ENCODE measurements at places on chromosomes 6 and 20.

DNA sequence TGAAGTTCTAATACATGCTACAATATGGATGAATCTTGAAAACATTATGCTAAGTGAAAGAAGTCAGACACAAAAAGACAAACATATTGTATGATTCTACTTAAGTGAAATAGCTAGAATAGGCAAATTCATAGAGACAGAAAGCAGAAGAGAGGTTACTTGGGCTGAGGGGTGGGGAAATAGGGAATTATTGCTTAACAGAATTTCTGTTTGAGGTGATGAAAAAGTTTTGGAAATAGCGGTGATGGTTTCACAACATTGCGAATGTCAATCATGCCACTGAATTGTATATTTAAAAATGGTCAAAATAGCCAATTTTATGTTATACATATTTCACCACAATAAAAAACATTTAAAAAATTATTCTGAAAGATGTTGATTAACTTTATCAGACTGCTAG is 6.1 kb downstream of the SLC26A8 start:
- no peak for DNase-seq

DNA sequence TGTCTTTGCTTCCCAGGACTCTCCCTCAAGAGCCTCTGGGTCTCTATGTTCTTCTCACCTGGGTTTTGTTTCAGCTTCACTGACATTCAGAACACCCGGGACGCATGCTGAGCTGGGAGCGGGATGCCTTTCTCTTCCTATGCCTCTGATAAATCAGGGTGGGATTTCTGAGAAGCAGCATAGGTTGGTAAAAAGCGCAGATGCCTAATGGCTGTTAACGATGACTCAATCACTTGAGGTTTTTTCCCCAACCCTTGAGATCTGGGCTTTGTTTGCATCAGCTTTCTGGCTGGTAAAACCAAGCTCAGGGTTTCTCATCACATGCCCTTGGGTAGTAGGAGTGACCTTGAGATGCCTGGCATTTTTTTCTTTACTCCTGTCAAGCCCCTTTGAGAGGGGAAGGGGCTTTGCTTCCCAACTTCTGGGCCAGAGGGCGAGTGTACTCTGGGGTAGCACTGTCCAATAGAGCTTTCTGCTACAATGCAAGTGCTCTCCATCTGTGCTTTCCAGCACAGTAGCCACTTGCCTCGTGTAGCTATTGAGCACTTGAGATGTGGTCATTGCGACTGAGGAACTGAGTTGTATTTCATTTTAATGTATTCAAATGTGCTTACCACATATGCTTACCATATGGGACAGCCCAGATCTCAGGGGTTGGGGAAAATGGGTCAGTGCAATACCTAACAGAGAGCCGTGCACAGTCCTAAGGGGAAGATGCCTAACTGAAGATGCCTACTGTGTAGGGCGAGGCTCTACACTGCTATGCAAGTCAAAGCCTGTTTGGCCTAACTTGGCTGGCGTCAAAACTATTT is 69.1 kb downstream of the PPP1R14C start:
- DNase-seq, result peak; percentile 83

DNA sequence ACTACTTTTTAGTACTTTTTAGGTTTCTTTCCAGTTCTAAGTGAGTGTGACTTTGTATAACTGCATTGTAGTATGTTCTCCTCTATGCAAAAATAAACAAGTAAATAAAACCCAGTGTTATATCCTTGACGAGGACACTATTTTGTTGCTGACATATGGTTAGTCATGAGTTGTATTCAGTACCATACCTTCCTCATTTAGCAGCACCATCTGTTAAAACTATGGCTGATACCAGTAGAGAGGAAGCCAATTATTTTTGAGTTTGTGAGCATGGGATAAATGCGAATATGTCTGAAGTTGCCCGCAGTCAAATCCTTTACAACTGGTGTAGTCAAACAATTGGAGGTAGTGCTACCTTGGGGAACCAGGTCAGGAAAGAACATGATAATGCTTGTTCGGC is 74.1 kb downstream of the CDKAL1 start:
- DNase-seq, result no peak

DNA sequence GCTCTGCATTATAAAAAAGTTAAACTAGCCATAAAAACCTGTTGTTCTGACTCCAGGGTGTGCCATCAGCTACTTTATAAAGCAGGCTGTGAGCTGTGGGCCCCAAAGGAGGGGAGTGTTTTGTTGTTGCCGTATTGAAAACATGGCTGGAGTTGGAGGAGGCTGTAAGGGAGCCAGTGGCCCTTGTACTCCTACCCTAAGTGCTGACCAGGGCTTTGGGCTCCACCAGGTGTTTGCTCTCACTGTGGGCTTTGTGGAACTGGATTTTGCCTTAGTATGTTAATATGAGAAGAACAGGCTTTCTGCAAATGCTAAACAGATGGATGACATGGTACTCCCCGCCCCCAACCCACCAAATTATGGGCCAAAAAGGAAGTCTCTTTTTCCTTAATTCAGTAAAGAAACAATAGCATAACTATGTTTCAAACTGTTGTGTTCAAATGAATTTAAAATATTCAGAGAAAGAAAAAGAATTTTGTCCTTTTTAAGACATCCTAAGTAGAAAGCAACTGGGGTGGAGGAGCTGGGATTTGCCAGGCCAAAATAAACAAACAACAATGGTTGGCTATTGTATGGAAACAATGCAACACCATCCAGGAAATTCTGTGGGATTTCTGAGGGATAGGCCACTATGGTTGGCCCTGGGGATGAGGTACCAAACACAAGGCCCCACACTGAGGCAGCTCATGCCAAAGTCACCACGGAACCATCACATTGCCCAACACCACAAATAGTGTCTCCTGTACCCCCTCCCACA is 63.3 kb downstream of the PLCG1 start:
- DNase-seq, result no peak

- no peak for DNase-seq
Measured at GRCh38 chr6:32665661-32666060, 796 bp downstream of the HLA-DQB1 start.

DNA sequence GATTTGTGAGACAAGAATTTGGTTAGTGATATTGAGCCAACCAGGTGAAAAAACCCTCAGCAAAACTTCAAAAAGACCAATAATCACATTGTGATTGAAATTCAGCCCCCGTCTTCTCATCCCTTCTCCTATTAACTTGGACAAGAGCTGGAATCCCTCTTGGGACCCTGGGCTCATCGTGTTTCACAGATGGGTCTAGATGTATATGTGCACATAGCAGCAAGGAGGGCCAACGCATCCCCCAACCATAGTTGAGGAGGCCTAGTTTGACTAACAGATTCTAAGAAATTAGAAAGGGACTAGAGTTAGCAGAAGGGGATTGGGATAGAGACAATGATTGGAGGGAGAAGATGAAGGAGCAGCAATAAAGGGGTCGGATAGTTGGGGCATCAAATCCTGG is 19.8 kb upstream of the LRFN2 start:
- DNase-seq, result no peak

DNA sequence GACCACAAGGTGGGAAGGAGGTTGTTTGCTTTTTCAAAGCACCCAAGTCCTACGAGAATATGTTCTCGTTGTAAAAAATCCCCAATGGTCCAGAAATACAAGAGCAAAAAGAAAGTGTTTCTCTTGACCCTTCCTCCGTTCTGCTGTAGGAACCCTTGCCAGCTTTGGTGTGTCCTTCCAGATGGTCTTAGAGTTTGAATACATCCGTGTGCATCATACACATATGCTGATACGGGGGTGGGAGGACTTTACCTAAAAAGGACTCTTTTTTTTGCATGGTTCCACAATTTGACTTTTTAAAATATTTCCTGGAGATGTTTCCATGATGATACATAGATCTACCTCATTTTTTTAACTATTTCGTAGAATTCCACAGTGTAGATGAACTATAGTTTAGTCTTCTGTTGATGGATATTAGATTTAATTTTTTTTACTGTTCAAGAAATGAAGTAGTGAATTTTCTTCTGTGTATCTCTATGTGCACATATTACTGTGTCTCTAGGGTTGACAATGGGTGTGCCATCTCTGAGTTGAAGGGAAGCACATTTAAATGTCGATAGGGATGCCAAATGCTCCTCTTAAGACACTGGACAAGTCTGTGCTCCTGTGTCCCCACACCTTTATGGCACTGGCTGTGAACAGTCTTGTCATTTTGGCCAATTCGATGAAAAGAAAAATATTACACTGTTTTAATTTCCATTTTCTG is 182.1 kb upstream of the SNX9 start:
- no peak for DNase-seq

Data from fibroblast of skin of left quadriceps (primary cell).